NCI-H2081 (cell line): ENCODE measurements at places on chromosomes 11 and 22.

GRCh38 chr11:17651061-17651460, 68.3 kb upstream of the MYOD1 start:
- no peak for DNase-seq

- DNase-seq = peak; percentile 82
Measured at GRCh38 chr11:23797624-23798419, 699.0 kb upstream of the LUZP2 start.

- no peak for DNase-seq
Measured at GRCh38 chr11:75339685-75340409, 11.6 kb downstream of the ARRB1 start.

- DNase-seq = no peak
Measured at GRCh38 chr11:65069217-65069616, 10.9 kb upstream of the NAALADL1 start.

DNA sequence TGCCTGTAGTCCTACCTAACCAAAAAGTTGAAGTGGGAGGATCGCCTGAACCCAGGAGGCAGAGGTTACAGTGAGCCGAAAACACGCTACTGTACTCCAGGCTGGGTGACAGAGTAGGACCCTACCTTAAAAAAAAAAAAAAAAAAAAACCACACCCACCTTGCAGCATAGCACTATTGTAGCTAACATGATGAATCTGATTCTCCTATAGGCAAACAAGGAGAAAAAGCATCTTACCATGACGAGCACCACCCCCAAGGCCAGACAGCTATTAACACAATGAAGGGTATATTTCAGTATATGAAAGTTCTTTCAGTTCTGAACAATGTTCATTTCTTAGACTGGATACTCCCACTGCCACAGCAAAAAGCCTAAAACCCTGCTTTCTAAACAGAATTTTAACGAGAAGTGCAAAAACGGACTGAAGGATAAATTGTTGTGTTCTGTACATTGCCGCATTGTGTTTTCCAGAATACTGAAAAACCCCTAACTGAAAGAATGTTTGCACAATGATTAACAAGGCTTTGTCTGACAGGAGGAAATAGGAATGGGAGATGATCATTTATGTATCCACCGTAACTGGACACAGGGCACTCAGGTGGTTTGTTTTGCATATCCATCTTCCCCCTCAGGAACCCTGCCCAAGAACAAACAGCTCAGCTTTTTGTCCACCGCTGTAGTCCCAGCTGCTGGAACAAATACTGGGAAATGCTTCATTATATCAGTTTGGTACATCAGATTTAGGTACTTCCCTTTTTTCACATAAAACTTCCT, 8.9 kb downstream of the PISD start:
- peak; percentile 35 for DNase-seq

GRCh38 chr11:64764040-64764611, 4.4 kb upstream of the PYGM start:
- DNase-seq = no peak

DNA sequence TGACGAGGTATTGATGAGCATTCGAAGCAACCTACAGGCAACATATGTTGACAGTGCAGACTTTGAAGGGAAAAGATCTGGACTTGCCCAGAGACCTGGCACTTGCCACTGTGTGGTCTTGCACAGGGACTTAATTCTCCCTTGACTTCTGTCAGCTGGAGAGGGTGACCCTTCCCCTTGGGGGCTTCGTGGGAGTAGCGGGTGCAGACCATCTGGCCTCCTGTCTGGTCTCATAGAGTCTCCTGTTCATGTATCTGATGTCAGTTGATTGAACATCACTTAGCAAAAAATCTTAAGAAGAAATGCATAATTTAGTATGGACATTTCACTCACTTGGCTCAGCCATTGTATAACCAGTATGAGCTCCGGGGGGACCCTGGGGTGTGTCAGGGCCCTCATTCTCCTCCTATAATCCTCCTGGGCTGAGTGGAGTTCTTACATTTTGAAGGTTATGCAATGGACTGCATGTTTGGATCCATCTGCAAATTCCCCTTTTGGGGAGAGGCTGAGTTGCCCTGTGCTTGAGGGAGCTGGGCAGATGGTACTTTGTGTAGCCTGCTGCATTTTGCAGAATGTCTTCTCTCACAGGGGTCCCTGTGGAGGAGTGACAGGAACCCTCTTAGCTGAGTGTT, 13.0 kb downstream of the BCR start:
- DNase-seq = no peak

- no peak for DNase-seq
Measured at GRCh38 chr11:64098318-64098831, 62.6 kb downstream of the FLRT1 start.

DNA sequence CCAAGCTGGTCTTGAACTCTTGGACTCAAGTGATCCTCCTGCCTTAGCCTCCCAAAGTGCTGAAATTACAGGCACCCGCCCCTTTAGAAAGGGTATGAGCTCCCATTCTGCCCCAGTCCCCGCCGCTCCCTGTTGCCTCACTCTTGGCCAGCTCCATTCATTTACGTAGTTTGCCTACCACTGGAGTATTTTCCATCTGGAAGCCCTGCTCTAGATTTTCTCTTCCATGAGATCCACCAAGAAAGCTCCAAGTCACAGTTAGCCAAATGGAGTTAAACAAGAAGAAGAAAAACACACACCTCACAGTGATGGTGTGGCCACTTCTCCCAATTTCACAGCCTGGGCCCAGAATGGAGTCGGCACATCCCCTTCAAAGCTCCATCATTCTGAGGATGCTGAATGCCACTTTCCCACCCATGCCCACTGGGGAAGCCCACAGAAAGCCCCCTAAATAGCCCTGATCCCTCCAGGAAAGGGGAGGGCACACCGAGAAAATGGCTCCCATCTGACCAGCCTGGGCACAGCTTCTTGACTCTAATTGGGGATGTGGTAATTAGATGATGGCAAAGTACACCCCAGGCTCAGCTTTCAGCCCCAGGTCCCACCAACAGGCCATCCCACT, 381.2 kb downstream of the MN1 start:
- no peak for DNase-seq

DNA sequence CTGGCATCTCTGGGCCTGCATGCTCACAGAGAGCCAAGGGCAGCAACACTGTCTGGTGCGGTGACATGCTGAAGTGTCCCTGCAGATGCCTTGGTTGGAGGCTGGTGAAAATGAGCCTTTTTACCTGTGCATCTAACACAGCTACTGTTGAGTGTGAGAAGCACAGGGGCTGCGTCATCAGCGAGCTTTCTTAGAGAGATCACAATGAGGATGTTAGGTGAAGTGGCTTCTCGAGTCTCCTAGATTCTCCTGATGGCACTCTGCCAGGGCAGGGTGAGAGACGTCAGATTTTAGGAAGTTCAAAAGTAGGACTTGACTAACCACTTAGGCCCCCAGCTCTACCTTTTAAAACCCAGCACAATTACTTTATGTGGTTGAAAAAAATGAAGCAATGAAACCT, 3.6 kb upstream of the SLC15A3 start:
- DNase-seq = no peak

DNA sequence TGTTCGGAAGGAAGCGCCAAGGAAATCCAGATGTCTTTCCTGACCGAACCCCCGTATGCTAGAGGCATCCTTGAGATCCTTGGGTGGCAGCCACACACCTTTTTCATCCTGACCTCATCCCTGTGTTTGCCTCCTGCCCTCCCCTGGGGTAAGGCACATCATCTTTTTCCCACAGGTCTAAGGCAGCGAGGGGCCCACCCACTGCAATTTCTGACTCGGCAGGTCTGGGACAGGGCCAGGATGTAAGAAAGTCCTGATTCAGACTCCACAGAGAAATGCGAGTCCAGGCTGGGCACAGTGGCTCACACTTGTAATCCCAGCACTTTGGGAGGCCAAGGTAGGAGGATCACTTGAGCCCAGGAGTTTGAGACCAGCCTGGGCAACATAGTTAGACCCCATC, 10.5 kb downstream of the ZMAT5 start:
- DNase-seq = no peak

DNA sequence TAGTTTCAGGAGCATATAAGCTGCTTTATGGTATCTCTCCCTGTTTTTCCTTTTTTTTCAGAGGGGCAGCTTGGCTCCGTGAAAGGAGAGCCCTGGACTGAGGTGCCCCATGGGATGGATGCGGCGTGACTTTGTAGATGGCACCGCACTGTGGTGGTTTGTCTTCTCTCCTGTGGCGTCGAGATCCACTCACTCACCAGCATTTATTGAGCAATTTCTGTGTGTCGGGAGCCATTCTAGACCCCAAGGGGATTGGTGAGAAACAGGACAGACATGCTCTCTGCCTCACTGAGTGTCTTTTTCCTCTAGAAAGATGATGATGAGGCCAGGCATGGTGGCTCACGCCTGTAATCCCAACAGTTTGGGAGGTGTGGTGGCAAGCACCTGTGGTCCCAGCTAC, 55.9 kb upstream of the PHF21B start:
- DNase-seq = no peak

DNA sequence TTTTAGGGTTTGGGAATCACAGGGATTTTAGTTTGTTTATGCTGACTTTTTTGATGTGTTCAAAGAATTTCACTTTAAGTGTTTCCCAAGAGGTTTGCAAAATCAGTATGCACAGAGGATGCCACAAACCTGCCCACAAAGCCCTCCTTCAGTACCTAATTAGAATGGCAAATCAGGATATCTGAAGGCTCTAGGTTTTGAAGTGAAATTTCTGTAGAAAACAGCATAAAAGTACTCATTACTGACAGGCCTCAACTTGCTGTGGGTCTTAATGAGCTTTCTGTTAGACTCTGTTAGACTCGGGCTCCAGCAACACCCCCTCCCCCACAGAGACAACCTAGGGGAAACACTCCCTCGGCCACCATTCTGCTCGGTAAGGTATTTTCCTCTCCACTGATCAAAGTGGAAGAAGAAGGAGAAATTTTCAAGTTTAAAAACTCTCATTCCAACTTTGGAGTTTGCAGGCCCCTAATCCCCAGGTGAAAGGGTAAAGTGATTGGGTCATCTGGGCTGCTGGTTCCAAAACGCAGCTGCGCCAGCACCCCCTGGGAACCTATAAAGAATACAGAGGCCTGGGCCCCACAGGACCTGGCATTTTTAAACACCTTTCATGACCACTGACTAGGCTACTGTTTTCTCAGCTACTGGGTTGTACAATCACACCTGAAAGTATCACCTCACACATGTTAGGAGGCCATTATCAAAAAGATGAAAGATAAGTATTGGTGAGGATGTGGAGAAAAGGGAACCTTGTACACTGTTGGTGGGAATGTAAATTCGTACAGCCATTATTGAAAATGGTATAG, 67.5 kb downstream of the PLEKHA7 start:
- no peak for DNase-seq

GRCh38 chr22:32380991-32381390, 23.3 kb downstream of the RFPL3 start:
- peak; percentile 25 for DNase-seq

DNA sequence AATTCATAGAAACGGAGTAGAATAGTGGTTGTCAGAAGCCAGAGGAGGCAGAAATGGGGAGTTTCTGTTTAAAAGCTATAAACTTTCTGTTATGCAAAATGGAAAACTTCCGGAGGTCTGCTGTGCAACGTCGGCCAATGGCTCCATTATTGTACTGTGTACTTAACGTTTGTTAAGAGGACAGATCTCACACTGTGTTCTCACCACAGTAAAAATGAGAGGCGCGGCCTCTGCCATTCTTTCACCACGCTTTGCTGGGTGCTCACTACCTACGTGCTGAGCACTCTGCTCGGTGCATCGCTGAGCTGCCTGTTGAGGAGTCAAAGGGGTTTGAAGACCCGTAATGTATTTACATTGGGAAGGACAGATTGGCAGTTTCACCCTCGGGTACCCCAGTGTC, 218.8 kb upstream of the B3GAT1 start:
- DNase-seq = no peak

DNA sequence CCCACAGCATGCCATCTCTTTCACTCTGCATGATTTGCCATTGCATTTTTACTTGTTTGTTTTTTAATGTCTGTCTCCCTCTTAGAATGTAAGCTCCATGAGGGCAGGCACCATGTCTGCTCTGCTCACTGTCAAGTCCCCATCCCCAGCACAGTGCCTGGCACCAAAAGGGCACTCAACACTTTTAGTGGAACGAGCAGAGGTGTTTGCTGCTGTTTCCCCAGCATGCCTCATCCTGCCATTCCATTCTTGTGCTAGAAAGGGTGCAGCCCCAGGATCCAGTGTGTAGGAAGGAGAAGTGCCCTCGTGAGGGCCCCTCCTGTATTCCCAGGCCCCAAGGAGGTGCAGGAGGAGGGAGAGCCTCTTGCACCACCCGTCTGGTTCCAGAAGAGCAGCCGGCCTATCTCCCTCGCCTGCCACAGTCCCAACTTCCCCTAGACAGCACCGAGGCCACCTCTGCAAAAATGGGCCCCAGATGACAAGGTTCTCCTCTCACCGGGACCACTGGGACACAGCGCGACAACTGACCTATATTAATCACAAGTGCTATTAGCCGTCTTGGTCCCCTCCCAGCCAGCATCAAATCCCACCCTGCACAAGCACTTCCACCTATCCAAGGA, 33.3 kb upstream of the CACNG2 start:
- no peak for DNase-seq

DNA sequence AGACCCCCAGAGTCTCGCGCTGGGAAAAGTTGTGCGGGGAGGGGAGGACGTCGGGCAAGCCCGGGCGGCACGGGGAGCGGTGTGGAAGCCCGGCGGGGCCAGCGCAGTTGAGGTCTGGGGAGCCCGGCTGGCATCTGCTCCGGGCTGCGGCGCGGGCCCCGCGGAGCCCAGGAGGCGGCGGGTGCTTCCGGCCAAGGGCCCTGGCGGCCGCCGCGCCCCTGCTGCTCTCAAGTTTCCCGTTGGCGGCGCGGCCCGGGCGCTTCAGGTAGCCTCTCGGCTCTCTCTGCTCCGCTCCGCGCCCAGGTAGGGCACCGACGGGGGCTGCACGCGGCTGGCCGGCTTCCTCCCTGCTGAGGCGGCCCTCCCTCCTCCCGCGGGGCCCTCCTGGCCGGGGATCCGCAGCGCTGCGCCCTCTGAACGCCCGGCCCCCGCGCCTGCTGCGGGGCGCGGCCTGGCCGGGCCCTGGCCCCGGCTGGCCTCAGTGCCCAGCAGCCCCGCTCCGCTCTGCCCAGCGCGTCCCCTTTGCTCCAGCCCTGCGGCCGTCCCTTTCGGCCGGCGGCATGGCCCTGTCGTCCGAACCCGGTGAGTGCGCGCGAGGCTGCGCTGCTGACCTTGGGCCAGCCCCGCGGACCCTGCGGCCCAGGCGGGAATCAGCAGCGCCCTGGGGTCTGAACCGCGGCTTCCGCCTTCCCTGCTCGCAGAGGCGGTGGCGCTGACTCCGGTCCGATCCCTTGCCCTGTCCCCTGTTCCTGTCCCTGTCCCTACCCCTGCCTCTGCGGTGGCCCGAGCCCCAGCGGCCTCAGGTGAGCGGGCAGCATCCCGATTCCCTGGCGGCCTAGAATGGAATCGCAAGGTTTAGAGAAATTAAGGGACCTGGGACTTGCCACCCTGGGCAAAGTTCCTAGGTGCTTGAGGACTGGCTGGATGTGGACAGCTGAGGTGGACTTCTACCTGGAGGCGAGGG, 4.3 kb upstream of the AMPD3 start:
- peak; percentile 15 for DNase-seq

GRCh38 chr22:17390087-17390486, 20.8 kb downstream of the CECR2 start:
- DNase-seq = no peak

DNA sequence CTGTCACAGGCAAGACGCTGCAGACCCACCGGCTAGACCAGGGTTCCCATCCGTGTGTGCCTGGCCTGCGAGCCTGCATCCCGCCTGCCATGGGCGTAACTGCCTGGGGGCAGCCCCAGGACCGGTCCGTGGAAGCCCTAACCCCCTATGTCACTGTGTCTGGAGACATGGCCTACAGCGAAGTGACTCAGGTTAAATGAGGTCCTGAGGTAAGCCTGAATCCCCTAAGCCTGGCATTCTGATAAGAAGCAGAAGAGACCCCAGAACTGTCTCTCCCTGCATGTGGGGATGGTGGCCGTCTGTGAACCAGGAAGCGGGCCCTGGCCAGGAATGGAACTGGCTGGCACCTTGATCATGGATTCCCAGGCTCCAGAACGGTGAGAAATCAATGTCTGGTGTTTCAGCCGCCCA, 570.1 kb downstream of the BRD1 start:
- DNase-seq = no peak
